Posterior cingulate gyrus (tissue), 11 donors: ENCODE measurements at places on chromosomes 4 and X.

DNA sequence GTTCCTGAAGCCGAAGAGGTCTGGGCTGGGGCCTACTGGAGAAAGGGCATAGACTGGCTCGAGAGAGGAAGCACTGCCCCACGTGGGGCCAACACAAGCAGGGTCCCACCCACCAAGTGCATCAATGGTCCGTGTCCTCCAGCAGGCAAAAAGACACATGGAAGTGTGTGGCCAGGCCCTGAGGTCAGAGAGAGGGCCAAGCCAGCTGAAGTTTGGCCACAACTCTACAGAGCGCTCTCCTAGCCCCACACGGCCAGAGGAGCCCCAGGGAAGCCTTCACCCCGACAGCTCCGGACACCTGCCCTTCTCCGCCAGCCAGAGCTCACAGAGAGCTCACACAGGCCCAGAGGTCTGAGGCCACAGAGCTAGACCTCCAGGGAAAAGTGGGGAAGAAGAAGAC, 8.5 kb upstream of the KDM5C start:
- DNase-seq = no peak

- no peak for DNase-seq
These were observed 185.7 kb upstream of the ZCCHC13 start for GRCh38 chrX:74117962-74118902.

DNA sequence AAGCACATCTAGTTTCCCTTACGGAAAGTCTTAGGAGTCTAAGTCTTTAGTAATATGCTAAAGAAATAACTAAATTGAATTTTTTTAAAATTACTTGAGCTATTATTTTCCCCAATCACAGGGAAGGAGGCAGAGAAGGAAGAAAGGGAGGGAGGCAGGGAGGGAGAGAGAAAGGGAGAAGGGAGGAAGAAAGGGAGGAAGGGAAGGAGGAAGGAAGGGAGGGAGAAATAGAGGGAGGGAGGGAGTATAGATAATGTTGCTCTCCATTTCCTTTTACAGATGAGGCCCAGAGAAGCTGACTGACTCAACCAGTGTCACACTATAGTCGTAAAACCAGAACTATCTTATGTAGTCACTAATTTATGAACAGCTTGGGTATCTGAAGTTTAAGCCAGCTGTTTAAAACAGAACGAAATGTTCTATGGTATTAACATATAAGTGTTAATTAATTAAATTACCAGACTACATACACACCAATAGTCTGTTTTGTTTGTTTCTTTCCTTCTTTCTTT, 14.6 kb downstream of the SH3RF1 start:
- DNase-seq = no peak

DNA sequence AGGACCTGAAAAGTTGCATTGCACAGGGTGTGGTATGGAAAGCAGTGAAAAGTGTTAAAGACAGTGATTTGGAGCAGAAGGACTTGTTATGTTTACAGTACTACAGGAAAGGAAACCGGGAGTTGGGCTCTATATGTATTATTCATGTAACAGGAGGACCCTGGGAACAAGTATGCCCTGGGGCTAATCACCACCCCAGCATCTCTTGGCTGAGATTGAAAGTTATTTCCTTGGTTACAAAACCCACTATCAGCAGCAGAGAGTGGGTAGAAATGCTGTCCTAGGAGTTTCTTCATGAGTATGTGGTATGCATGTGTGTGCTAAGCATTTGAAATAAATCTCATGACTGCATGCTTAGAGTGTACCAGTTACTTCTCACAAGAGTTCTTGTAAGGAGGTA, 46.9 kb downstream of the STK32B start:
- no peak for DNase-seq

DNA sequence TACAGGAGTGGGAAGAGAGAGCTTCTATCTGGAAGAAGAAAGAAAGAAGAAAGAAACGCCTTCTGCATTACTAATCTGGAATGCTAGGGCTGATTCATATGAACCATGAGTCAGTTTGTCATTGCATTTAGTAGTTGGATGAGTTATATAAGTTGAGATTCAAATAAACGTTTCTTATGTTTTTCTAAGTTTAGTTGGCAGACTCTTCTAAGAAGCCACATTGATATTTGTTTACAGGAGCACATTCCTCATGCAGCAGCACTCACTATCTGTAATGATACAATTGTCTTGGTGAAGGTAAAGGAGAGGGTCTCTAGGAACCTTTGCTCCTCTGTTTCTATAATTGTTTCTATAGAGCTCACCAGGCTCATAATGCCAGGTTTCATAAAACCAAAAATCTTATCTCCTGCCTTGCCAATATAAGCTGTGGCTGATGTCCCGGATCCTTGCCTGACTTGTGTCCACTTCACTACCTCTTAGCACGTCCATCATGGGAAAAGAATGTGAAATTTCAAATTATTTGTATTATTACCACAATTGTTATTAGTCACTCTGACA, 39.5 kb downstream of the HOPX start:
- DNase-seq = no peak

DNA sequence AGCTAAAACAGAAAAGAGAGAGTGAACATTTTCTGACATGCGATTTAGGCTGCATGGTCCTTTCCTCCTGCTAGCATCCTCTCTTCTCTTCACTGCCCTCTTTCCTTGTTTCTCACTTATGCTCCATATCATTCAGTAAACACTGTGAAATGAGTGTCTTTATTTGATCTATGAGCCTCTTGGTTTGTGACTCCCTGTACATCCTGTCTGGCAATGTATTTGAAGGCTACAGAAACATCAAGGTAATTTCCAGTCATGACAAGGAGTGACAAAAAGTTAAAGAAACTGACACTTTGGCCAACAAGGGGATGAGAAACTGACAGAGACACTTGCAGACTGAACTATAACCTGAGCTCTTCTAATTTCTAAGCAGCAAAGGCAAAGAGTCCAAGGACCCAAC, 8.7 kb downstream of the FTHL17 start:
- DNase-seq = no peak

GRCh38 chrX:47030339-47030738, 47.9 kb upstream of the RGN start:
- DNase-seq = no peak

DNA sequence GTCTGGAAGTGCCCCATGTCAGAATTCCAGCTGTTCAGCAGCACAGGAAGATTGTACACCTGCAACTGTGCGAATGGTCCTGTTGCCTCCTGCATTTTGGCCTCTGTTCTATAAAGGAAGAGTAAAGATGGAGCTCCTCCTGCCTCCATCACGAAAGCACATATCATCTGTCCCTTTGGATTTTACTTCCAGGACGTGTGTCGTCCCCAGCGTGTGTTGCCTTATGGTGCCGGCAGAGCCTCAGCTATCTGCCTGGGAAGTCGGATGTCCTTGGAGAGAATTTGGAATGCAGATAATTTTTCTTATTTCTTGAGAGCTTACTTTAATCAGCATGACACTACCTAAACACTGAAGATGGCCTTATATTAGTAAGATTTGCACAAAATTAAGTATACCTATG, 97.7 kb downstream of the GATB start:
- DNase-seq = no peak

- DNase-seq = no peak
These were observed 22.6 kb downstream of the RNF212 start for GRCh38 chr4:1090465-1091440.

DNA sequence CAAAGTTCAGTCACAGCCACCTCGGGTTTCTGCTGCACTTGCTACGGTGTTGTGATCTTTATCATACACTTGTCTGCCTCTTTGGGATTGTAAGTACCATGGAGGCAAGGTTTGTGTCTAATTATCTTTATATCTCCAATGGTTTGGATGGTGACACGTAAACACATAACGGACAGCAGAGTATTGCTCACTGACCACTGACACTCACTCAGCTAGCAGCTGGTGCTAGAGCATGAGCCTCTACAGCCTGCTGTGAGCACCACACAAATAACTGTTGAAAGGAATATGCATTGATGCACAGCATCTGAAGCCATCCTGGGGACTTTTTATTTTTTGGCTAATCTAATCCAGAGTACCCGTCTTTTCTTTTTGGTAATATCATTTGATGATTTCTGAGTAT, 156.0 kb downstream of the DCLK2 start:
- DNase-seq = no peak

- DNase-seq = no peak
These were observed 10.3 kb downstream of the FGF2 start for GRCh38 chr4:122836941-122837340.

DNA sequence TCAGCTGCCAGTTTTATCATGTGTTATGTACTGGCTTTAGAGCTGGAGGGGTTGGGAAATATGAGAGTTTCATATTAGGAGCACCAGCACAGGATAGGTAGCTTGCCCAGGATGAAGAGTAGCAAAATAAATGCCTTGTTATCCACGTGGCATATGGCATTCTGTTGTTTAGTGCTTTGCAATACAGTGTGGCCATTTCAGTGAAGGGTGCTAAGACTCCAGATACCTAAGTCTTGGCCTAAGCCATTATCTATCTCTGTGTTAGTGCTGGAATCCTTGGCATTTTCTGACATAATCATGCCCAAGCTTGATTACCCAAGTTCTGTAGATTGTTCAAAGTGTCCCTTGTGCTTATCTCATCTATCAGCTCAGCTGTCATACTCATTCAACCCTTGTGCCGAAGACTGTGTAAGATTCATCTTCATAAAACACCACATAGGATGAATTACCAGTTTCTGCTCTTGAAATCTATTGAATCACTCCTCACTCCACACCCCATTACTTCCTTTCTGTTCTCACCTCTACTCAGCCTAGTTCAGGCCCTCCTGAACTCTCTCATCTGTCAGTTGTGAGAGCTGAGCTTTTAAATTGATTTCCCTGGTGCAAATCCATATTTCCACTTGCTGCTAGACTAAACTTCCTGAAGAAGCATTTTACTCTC, 73.5 kb downstream of the CLCN5 start:
- DNase-seq = no peak

- no peak for DNase-seq
These were observed 664.5 kb downstream of the PDHA2 start for GRCh38 chr4:96504386-96504785.

DNA sequence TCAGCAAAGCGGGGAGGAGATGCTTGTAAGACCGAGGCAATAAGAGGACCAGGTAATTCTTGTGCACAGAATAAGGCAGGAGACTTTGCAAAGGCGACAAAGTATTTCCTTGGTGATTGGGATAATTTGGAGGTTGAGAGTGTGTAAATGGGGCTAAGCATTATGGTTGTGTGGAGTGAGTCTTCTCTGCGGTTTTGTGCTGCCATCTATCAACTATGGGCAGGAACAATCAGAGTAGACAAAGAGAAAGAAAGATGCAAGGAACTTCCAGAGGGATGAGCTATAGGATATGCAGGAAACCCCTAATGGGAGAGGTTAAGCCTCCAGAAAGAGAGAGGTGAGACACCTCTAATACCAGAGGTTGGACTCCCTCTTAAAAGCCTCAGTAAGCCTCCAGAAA, 339.8 kb downstream of the PAPSS1 start:
- no peak for DNase-seq
